ENCODE measurements at places on chromosomes 2 and 18.

- DNase-seq = no peak
Measured at GRCh38 chr2:10289352-10289751, 13.4 kb upstream of the HPCAL1 start.

GRCh38 chr2:112701052-112701451 lies 19.8 kb upstream of the NT5DC4 start:
- DNase-seq = no peak

DNA sequence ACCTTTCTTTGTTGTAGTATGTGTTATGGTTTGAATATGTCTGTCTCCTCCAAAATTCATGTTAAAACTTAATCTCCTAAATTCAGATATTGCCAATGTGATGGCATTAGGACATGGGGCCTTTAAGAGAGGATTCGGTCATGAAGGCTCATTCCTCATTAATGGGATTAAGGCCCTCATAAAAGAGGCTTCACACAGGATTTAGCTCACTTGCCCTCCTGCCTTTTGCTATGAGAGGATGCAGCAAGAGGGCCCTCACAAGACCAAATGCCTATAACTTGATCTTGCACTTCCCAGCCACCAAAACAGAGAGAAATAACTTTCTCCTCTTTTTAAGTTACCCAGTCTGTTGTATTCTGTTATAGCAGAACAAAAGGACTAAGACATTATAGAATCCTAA lies 19.7 kb downstream of the ZBTB14 start:
- DNase-seq = no peak

DNA sequence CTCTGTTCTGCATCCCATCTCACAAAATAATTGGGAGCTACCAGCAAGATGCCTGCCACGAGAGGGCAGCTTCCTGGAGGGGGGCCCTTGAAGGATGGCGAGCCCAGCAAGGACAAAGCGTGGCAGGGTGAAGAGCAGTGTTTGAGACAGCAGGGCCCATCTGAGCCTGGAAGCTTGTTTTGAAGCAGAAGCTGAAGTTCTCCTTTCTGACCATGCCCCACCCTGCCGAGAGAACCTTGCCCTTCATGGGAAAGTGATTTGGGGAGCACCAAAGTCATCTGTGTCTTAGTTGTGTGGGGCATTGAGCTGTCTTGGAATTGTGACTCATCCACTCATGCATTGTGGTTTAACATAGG lies 216.3 kb downstream of the BCL11A start:
- DNase-seq = no peak

DNA sequence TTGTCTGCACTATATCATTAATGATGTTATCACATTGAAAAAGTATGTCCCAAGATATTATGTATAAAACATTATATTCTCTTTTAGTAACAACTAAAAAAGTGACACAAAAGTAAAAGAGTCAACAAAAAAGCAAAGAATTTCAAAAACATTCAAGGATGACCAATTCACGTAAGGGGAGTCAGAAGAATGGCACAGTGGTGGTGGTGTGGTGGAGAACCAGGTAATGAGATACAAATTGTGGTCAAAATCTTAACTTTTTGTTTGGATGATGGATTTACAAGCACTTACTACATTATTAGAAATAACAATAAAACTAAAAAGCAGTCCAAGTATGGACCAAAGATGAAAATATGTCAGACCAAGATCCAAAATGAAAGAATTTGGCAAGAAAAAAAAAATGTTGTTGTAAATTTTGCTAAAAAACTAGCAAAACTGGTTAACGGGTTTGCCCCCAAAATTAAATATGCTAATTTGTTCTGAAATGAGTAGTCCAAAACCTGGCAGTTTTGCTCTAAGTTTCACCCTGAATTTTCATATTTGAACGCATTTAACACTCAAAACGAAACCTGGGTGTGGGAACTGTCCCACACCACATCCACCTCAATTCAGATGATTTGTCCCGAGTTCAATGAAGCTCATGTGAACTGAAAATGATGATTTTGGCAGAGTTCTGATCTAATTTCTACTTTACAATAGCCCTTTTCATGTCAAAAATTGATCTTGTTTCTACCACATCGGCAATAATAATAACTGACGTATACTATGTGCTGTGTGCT lies 135.8 kb downstream of the IKZF2 start:
- DNase-seq = no peak

DNA sequence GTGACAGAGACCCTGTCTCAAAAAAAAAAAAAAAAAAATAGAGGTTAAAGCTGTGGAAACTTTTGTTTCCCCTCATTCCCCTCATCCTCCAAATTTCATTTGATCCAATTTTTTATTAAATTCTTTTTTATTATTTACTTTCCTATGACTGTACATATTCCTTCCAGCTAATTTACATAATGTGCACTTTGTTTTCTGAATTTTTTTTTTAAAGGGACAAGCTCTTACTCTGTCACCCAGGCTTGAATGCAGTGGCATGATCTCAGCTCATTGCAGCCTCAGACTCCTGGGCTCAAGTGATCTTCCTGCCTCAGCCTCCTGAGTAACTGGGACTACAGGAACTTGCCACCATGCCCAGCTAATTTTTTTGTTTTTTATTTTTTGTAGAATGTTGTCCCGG lies 10.3 kb downstream of the ANKAR start:
- DNase-seq = no peak

GRCh38 chr2:117771969-117772630 lies 42.4 kb upstream of the DDX18 start:
- peak; percentile 58 for DNase-seq

DNA sequence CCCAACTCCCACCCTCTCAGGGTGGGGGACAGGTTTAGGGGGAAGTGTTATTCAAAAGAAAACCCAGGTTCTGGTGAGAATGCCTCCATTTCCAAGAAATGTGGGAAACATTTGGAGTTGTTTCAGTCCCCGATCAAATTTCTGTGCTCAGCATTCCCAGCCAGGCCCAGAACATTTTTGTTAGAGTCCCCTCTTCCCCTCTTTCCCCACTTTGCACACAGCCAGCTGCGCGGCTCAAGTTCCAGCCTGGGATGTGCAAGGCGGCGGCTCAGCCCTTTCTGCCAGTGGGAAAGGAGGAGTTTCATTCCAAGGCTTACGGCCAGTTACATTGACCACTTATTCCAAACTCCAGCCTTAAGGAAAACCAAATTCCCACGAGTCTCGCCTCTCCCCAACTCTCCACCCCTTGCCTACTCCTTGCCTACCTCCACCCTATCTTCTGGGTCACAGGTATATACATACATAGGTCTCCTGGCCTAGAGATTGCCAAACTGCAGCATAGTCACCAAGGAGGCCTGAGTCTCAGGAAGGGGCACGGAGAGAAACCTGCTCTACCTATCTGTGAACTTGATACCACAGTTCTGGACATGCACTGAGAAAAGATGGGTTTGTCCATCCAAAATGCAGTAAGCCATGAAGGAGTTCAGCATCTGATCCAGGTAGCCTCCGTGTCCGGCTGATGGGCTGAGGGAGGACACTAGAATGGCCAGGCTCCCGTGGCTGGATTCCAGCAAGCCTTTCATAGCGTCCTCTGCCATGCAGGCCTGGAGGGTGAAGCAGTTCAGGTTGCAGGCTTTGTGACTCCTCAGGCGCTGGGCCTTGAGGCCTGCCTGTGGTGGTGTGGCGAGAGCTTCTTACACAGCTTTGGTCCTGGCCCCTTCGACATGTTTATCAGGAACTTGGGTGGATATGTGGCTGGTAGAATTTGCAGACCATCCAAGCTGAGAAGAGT lies 154.5 kb downstream of the ZFP36L2 start:
- DNase-seq = peak; percentile 87

- no peak for DNase-seq
Measured at GRCh38 chr2:137500599-137500998, 463.7 kb upstream of the HNMT start.

DNA sequence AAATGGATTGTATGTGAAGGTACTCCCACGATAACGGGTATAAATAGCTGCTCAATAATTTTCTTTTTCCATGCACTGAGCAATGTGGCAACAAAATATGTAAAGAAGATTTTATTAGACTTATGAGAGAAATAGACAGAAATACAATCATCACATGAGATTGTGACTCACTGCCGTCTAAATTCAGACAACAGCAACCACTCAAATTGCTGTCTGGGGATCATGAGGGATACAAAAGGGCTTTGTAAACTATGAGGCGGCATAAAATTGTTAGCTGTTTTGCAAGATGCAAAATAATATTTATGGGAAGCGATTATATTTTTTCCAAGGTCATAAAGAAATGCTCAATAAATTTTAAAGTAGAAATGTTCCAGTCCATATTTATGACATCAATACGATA lies 259.1 kb upstream of the AGAP1 start:
- DNase-seq = peak; percentile 89

DNA sequence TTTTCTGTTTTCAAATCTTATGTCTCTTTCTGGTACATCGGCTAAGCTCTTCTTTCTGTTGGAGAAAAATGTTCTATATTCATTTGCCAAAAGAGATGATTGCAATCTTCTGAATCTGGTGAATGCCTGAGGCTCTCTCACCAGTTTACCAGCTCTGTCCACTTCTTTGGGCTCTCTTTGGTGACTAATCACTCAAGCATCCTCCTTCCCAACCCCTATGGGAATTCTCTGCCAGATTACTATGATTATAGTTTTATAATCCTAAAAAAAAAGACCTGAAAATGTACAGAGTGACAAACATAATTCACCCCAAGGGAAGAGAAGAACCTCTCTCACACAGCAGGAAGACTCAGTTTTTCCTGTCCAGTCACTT lies 187.3 kb downstream of the CAMKMT start:
- peak; percentile 13 for DNase-seq

GRCh38 chr2:183126635-183127034 lies 2.4 kb downstream of the NUP35 start:
- DNase-seq = no peak

GRCh38 chr2:19403785-19404184 lies 45.4 kb upstream of the OSR1 start:
- no peak for DNase-seq

DNA sequence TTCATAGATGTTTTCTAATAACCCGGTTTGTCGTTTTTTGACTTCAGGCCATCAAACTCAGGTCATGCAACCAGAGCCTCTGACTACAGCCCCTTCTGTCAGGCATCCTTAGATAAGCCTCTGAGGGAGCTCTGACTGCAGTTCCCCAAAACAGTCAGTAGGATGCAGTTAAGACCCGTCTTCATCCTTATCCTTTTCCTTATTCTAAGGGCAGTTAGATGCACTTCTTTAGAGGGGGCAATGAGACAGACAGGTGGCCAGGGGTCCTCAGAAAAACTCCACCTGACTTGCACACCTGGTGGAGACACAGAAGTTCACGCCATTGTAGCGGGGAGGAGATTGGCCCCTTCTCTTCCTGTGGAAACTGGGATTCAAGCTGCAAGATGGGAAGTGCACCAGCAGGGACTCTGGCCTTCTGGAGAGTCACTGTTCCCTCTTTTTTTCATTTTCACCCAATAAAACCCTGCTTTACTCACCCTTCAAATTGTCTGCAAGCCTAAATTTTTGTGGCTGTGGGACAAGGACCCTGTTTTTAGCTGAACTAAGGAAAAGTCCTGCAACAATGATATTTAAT lies 104.8 kb upstream of the TFPI start:
- DNase-seq = peak; percentile 13

DNA sequence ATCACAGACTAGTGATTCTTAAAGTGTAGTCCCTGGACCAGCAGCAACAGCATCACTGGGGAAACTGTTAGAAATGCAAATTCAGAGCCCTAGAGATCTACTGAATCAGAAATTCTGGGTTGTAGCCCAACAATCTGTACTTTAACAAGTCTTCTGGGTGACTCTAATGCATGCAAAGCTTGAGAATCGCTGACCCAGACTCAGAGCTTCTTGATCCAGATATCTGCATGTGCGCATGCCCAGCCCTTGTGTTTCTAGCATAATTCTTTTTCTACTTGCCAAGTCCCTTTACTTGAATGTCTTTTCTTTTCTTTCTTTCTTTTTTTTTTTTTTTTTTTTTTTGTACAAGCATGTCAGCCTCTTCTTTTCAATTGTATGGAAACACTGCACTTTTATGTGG lies 60.4 kb downstream of the FIGN start:
- DNase-seq = no peak

- no peak for DNase-seq
Measured at GRCh38 chr2:240392948-240393830, 42.3 kb upstream of the GPC1 start.

DNA sequence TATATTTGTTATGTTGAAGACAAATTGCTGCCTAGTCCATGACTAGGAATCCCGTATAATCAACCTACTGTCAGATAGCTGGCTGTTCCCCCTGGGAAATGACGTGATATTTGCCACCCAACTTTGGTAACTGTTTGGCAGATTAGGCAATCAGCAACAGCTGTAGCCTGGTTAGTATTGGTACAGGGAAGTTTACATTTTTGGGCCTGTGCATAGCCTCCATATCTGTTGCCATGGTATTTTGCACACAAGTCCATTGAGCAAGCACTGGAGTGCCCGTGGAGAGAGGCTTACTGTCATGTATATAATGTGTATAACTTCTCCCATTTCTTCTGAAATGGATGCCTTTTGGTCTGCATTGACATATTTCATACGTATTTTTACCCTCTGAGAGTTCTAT lies 27.7 kb downstream of the BIRC6 start:
- no peak for DNase-seq

DNA sequence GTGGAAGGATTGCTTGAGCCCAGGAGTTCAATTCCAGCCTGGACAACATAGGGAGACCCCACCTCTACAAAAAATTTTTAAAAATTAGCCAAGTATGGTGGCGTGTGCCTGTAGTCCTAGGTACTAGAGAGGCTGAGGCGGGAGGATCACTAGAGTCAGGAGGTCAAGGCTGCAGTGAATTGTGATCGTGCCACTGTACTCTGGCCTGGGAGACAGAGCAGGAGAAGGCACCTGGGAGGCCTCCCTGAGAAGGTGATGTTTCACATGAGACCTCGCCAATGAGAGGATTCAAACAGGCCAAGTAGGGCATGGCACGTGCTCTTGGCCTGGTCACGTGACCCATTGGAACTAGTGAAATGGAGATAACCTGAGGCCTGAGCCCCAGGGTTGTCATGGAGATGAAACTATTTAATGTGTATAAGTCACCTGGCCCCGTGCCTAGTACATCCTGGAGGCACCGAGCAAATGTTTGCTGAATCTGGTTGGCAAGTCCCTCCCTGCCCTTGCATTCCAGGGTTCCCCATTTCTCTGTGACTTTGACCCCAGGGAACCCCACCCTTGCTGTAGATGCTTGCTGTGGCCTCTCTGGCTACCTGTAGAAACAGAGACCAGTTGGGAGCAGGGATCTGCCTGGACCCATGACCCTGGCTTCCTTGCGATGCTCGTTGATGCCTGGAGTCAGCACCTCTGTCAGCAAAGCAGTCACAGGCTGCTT lies 26.1 kb upstream of the ROCK2 start:
- DNase-seq = peak; percentile 38

GRCh38 chr2:681312-681711 lies 4.1 kb upstream of the TMEM18 start:
- DNase-seq = no peak

DNA sequence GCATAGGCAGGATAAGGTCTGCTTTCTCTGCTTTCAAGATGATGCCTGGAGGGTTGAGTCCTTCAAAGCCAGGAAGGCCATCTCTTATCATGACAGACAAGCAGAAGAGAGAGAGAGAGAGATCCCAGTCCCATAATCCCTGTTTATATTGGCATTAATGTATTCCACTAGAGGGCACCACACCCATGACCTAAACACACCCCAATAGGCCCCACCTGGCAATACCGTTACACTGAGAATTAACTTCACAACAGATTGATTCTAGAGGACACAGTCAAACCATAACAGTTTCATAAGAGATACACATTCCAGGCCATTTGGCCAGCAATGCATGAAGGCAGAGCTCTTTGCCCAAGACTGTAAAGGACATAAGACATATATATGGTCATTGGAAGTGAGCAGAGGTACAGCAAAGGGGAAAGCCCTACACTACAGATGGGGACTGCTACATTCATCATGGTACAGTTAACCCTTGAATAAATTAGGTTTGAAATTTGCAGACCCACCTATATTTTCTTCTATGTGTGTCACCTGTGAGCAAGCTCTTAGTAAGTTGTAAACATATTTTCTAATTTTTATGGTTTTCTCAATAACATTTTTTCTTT lies 1516.1 kb downstream of the RPIA start:
- DNase-seq = no peak
